Keratinocyte (primary cell): ENCODE measurements at places on chromosomes 1 and 21. TPM values are rescaled to one million over a fixed set of nuclear protein-coding genes. Genes with fewer than 3 reads are reported as not detected.

DNA sequence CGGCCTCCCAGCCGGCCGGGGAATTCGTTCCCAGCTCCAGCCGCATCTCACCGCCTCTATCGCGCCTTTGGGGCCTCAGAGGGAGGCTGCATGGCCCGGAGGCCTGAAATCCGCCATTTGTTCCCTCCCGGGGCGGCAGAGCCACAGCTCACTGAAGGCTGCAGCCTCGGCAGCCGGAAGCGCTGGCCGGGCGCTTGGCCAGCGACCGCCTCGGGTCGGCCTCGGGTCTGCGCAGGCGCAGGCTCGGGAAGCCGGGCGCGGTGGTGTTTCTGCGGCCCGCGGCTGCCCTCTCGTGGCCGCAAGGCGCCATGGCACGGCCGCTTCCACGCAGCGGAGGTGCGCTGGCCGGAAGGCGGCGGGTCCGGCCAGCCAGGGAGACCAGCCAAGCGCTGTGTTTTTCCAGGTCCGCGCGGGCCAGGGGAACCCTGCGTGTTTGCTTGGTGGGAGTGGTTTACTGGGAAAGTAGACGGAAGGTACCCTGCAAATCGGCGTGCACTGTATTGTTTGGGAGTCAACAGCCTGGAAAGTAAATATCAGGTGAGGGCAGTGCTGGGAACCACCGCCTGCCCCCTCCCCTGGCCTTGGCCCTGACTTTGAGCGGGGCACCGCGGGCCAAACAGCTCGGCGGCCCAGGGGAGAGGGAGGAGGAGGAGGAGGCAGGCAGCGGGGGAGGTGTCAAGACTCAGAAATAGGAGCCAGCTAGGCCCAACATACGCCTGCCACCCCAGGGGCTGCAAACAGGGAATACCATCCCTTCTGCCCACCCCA lies 52.7 kb upstream of the CD34 start:
- H3K27me3 ChIP-seq: peaks cover 11% of the 10 kb centered on the region
- DNase-seq: no peak
- H3K36me3 ChIP-seq: no peaks in the 10 kb centered on the region
- peaks cover 28% of the 10 kb centered on the region for H3K4me1 ChIP-seq
- peak overlapping the region; percentile 77 for H3K27ac ChIP-seq

The FMN2 gene
- not detected in 3 replicates for polyA plus RNA-seq

The KHDC4 gene
- polyA plus RNA-seq: 31.6 to 61.0 TPM (median 51.3 TPM) in 3 replicates

The CTSE gene
- polyA plus RNA-seq: 0.26 to 0.68 TPM (median 0.33 TPM) in 3 replicates

The HSD3B1 gene
- polyA plus RNA-seq: 0.34 to 0.50 TPM (median 0.48 TPM) in 3 replicates

The ABL2 gene
- 37.6 to 52.6 TPM (median 41.8 TPM) in 3 replicates for polyA plus RNA-seq

- H3K4me3 ChIP-seq: no peak overlapping the region
- no peaks in the 10 kb centered on the region for H3K27me3 ChIP-seq
- DNase-seq: no peak
- H3K4me1 ChIP-seq: no peaks in the 10 kb centered on the region
Measured at GRCh38 chr1:79259390-79260336, 253.1 kb upstream of the ADGRL4 start.

The CYP4X1 gene
- polyA plus RNA-seq: 0.93 to 1.2 TPM (median 1.00 TPM) in 3 replicates

- no peaks in the 10 kb centered on the region for H3K36me3 ChIP-seq
- H3K4me1 ChIP-seq: peaks cover 17% of the 10 kb centered on the region
- no peaks in the 10 kb centered on the region for H3K27me3 ChIP-seq
- H3K27ac ChIP-seq: no peak overlapping the region
Measured at GRCh38 chr1:87951852-87952251, 623.2 kb downstream of the LMO4 start.

GRCh38 chr1:218970397-218970990 lies 203.2 kb upstream of the LYPLAL1 start:
- H3K4me1 ChIP-seq: no peaks in the 10 kb centered on the region
- no peaks in the 10 kb centered on the region for H3K27me3 ChIP-seq
- H3K27ac ChIP-seq: no peak overlapping the region
- H3K36me3 ChIP-seq: no peaks in the 10 kb centered on the region
- DNase-seq: no peak

- no peaks in the 10 kb centered on the region for H3K27me3 ChIP-seq
- no peak overlapping the region for H3K27ac ChIP-seq
- H3K36me3 ChIP-seq: no peaks in the 10 kb centered on the region
- H3K4me1 ChIP-seq: no peaks in the 10 kb centered on the region
- H3K4me3 ChIP-seq: no peak overlapping the region
Measured at GRCh38 chr1:208895820-208896219, 651.6 kb upstream of the PLXNA2 start.

The PTPRU gene
- polyA plus RNA-seq: 4.3 to 6.4 TPM (median 5.4 TPM) in 3 replicates

The BARHL2 gene
- not detected in 3 replicates for polyA plus RNA-seq

DNA sequence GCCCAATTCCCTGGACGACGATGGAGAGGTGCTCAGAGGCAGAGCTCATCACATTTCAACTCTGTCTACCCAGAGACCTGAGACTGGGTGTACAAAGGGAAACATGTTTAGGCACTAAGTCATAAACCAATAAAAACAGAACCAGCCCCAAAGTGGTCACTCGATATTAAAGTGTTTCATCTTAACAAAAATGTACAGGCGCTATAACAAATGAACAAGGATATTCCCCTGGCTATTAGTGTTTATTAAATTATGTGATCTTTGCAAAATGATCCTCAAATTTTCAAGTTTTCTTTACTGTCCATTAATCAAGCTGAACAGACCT lies 43.6 kb downstream of the NPHP4 start:
- no peak overlapping the region for H3K27ac ChIP-seq
- no peaks in the 10 kb centered on the region for H3K27me3 ChIP-seq

GRCh38 chr1:23525558-23526250 lies 5.3 kb downstream of the E2F2 start:
- DNase-seq: no peak
- H3K27ac ChIP-seq: no peak overlapping the region
- peaks cover 12% of the 10 kb centered on the region for H3K27me3 ChIP-seq
- H3K36me3 ChIP-seq: no peaks in the 10 kb centered on the region

The DHRS3 gene
- polyA plus RNA-seq: 10.7 to 15.3 TPM (median 14.1 TPM) in 3 replicates

- DNase-seq: no peak
- H3K4me1 ChIP-seq: no peaks in the 10 kb centered on the region
- no peaks in the 10 kb centered on the region for H3K27me3 ChIP-seq
- no peak overlapping the region for H3K4me3 ChIP-seq
- no peak overlapping the region for H3K27ac ChIP-seq
- no peaks in the 10 kb centered on the region for H3K36me3 ChIP-seq
Measured at GRCh38 chr1:29623501-29623900, 387.2 kb downstream of the PTPRU start.

GRCh38 chr1:211935448-211935970 lies 99.8 kb downstream of the INTS7 start:
- H3K4me3 ChIP-seq: no peak overlapping the region
- no peak overlapping the region for H3K27ac ChIP-seq
- no peaks in the 10 kb centered on the region for H3K4me1 ChIP-seq
- H3K36me3 ChIP-seq: no peaks in the 10 kb centered on the region
- DNase-seq: no peak

- DNase-seq: no peak
- H3K36me3 ChIP-seq: no peaks in the 10 kb centered on the region
- peak overlapping the region; percentile 97 for H3K4me3 ChIP-seq
Measured at GRCh38 chr1:178541829-178542553, 29.1 kb downstream of the TEX35 start.

The ZNF697 gene
- 3.3 to 4.7 TPM (median 4.0 TPM) in 3 replicates for polyA plus RNA-seq

DNA sequence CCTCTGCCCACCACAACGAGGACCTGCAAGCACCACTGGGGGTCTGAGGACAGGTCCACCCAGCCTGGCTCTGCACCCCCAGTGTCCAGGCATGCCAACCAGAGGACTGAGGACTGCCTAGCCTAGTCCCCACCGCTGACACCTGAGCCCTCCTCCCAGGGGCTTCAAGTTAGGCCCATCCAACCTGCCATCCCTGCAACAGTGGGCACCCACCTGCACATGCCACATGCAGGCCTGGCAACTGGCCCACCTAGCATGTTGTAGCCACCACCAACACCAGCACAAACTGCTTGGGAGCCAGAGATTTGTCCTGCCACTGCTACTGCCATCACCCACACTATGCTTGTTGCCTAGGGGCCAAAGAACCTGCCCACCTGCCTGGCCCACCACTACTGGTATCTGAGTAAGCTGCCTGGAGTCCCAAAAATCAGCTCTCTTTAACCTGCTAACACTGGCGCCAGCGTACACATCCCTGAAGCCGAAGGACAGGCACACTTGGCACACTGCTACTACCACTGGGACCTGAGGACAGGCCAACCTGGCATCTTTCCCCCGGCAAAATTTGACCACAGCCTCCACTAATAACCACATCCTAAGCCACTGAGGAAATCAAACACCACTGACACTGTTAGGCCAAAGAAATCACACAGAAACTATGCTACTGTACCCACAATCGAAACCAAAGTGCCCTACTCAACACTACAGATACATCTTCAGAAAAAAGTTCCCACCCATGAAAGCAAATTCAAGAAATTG lies 61.5 kb downstream of the PSMG1 start:
- H3K4me1 ChIP-seq: no peaks in the 10 kb centered on the region
- no peaks in the 10 kb centered on the region for H3K27me3 ChIP-seq

- H3K4me1 ChIP-seq: peaks cover 4% of the 10 kb centered on the region
- H3K27me3 ChIP-seq: peaks cover 5% of the 10 kb centered on the region
- no peaks in the 10 kb centered on the region for H3K36me3 ChIP-seq
- H3K27ac ChIP-seq: no peak overlapping the region
Measured at GRCh38 chr1:32920833-32921232, 19.6 kb upstream of the TMEM54 start.

GRCh38 chr1:13663969-13664368 lies 36.0 kb upstream of the PRDM2 start:
- H3K27ac ChIP-seq: peak overlapping the region; percentile 74
- no peaks in the 10 kb centered on the region for H3K36me3 ChIP-seq
- DNase-seq: no peak
- no peaks in the 10 kb centered on the region for H3K27me3 ChIP-seq
- H3K4me1 ChIP-seq: peaks cover 45% of the 10 kb centered on the region

GRCh38 chr1:70318191-70318590 lies 36.3 kb downstream of the ANKRD13C start:
- DNase-seq: no peak
- H3K27ac ChIP-seq: no peak overlapping the region
- H3K4me3 ChIP-seq: no peak overlapping the region

DNA sequence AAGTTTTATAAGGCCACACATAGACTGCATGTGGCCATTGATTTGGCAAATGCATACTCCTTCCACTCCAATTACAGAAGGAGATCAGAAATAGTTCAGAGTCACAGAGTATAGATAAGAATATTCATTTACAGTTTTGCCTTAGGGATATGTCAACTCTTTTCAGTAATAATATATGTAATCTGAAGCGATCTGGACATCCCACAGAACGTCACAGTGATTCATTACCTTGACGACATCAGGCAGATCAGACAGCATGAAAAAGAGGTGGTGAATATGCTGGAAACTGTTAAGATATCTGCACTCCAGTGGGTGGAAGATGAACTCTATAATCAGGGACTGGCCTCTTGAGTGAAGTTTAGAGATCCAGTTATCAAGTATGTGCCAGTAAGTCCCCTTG lies 240.4 kb downstream of the DPYD start:
- no peaks in the 10 kb centered on the region for H3K4me1 ChIP-seq
- no peaks in the 10 kb centered on the region for H3K27me3 ChIP-seq
- no peak for DNase-seq
- no peaks in the 10 kb centered on the region for H3K36me3 ChIP-seq
- no peak overlapping the region for H3K4me3 ChIP-seq
- H3K27ac ChIP-seq: no peak overlapping the region

- H3K27me3 ChIP-seq: peaks cover 20% of the 10 kb centered on the region
- no peak for DNase-seq
- no peak overlapping the region for H3K27ac ChIP-seq
- no peaks in the 10 kb centered on the region for H3K36me3 ChIP-seq
- H3K4me1 ChIP-seq: no peaks in the 10 kb centered on the region
Measured at GRCh38 chr1:182054698-182055326, 6.7 kb downstream of the ZNF648 start.
